Activated effector memory CD4-positive, alpha-beta T cell treated with Interleukin-2 at 50 U/mL for 16 hours (primary cell): ENCODE measurements at places on chromosomes 12 and 14.

DNA sequence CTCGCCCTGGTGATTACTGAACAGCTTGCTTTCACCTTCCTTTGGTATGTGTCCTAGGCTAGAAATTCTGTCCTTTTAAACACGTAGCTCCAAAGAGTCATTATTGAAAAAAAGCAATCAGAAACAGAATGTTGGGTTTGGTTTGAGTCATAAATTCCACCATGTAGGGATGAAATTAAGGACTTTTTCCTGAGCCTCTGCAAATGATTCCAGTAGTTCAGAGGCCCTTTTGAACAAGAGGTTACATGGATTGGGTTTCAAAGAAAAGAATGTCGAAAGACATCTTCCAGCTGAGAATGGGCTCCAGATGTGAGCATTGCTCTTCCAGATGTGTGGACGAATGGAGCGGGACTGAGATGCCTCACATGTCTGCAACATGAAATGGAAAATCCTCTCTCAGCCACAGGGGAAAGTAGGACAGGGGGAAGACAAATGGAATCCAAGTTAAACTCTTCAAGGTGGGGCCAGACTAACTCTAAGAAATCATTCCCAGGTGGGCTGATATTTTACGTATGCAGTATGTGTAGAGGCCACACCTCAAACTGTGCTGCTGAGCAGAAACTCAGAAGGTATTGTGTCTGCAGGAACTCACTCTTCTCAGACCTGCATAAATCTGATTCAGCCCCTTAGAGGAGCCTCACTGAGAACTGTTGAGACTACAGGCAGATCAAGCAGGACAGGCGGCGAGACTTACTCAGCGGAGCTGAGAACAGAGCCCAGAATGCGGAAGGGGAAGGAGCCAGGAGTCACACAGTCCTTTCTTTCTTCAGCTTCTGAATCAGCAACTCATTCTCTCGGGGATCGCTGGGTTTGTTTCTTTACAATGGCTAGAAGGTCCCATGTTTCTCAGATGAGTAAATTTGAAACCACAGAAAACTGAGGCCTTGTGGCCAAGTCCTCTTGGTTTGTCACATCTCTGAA lies 23.3 kb upstream of the EMP1 start:
- DNase-seq: no peak

GRCh38 chr14:103563226-103563620 lies 463 bp downstream of the COA8 start:
- no peak for DNase-seq

DNA sequence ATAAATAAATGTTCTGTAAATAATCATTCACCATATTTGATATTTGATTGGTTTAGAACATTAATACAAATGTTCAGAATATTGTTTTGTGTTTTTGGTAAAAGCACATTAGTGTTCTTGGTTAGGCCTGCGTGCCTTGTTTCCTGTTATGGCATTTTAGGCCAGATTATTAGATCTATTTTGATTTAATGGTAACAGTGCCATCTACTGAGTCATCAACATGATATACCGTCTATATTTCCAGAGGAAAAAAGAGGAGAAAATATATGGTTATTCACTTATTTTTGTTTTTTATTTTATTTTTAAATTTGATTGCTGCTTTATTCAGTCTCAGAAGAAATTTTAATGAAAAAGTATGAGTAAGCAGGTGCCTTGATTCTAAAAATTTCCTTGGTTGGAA lies 60.3 kb downstream of the GPHN start:
- no peak for DNase-seq

- DNase-seq: no peak
Observed at GRCh38 chr12:21509768-21510167, 8.2 kb downstream of the GOLT1B start.

GRCh38 chr14:54775486-54776140 lies 127.0 kb downstream of the GCH1 start:
- DNase-seq: no peak

GRCh38 chr12:84315926-84316325 lies 596.7 kb downstream of the SLC6A15 start:
- DNase-seq: no peak

DNA sequence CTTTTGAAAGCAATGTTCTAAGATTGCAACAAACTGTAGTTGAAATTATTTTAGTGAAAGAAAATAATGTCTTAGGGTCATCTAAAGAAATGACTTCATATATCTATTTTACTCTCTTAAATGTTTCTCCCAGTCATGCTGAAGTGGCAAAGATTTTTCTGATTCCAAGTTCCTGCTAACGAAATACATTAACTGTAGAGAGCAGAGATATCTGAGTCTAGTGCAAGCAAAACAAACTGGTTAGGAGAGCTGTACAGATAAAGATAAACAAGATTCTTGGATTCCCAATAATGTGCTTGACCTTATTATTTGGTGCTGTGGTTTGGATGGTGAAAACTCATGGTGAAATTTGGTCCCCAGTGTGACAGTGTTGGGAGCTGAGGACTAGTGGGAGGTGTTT lies 199.9 kb upstream of the PWP1 start:
- no peak for DNase-seq

- DNase-seq: no peak
Observed at GRCh38 chr12:123142921-123143735, 7.8 kb downstream of the PITPNM2 start.

- DNase-seq: no peak
Observed at GRCh38 chr14:63438065-63438757, 105.0 kb downstream of the PPP2R5E start.

- DNase-seq: no peak
Observed at GRCh38 chr12:47356129-47356700, 276.5 kb upstream of the AMIGO2 start.

- no peak for DNase-seq
Observed at GRCh38 chr12:94041850-94042249, 106.5 kb upstream of the PLXNC1 start.

- DNase-seq: no peak
Observed at GRCh38 chr12:26678697-26679660, 154.0 kb downstream of the ITPR2 start.

DNA sequence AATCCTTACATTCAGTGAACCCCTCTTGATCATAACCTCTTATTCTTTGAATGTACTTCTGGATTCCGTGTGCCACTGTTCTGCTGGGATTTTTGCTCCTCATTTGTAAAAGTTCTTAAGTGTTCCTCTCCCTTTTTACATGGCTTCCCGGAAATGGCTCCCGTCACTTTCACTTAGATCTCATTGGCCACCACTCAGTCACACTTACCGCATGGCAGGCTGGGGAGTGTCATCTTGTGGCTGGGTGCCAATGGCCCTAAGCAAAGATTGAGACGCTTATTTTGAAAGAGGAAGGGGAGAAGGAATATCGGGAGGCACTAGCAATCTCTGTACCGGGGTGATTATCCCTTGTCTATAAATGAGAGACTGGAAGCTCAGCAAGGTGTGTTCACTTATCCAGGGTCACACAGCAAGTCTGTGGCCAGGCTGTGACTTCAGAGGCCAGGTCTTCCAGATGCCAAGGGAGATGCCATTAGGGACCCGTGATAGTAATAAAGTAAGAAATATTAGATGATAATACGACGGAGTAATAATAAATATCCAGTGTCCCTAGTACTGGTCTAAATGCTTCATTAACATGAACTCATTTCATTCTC lies 68.8 kb downstream of the RNFT2 start:
- no peak for DNase-seq

- DNase-seq: no peak
Observed at GRCh38 chr12:3614806-3615466, 123.9 kb downstream of the PRMT8 start.

DNA sequence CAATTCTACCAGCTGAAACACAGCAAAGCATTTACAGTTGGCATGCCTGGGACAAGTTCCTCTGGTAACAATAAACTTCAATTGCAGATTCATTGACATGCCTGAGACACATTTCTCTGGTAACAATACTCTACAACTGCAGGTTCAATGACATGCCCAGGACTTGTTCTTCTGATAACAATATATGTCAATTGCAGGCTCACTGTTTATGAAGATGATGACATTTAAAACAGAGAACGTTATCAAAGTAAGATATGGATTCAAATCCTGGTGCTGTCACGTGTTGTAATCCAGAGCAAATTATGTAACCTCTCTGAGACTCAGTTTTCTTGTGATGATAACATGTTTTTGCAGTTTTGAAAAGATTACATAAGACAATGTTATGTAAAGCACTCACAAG lies 20.5 kb downstream of the KITLG start:
- DNase-seq: no peak

- DNase-seq: no peak
Observed at GRCh38 chr12:94250130-94250529, 101.8 kb downstream of the PLXNC1 start.

- DNase-seq: no peak
Observed at GRCh38 chr12:84585776-84586395, 326.7 kb downstream of the SLC6A15 start.

GRCh38 chr12:54390176-54390667 lies 5.7 kb upstream of the ZNF385A start:
- no peak for DNase-seq
